Inflammatory macrophage (primary cell): ENCODE measurements at places on chromosomes 11 and 22.

DNA sequence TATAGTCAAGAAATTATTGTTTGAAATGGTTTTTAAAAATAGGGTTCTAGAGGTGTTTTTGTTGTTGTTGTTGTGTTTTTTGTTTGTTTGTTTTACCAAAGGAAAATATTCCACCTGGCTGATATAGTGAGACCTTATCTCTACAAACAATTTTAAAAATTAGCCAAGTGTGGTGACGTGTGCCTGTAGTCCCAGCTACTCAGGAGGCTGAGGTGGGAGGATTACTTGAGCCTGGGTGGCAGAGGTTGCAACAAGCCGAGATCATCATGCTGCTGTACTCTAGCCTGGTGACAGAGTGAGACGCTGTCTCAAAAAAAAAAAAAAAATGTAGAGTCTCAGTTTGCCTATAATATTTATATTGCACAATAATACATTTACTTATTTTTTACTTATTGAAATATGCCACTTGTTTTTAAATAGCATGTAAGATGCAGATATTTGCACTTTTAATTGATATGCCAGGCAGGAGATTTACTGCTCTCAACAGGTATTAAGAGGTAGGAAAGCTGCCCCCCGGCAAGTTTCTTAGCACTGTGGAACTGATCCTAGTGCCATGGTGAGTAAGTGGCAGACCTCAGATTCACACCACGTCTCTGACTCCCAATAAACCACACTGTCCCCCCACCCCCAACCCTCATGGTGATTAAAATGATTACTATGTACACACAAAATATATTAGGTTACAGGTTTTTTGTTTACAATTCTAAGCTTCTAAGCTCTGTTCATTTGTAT, 157.4 kb downstream of the TEAD1 start:
- DNase-seq, result no peak

DNA sequence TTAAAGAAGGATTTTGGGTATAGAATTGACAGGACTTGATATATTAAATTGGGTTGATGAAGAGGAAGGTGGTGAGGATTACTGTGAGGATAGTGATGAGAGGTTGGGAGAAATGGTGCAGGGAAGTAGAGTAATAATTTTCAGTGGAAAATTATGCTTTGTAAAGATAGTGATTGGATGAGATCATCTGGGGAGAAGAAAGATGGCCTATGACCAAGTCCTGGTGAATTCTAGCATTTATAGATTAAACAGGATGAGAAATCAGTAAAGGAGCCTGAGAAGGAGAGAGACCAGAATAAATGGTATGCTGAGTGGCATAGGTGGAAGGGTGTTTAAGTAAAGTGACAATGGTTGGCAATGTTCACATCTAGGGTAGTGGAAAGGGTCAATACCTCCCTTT, 15.0 kb downstream of the IPO7 start:
- no peak for DNase-seq

- DNase-seq, result no peak
Observed at GRCh38 chr11:125093502-125093901, 17.9 kb downstream of the TMEM218 start.

DNA sequence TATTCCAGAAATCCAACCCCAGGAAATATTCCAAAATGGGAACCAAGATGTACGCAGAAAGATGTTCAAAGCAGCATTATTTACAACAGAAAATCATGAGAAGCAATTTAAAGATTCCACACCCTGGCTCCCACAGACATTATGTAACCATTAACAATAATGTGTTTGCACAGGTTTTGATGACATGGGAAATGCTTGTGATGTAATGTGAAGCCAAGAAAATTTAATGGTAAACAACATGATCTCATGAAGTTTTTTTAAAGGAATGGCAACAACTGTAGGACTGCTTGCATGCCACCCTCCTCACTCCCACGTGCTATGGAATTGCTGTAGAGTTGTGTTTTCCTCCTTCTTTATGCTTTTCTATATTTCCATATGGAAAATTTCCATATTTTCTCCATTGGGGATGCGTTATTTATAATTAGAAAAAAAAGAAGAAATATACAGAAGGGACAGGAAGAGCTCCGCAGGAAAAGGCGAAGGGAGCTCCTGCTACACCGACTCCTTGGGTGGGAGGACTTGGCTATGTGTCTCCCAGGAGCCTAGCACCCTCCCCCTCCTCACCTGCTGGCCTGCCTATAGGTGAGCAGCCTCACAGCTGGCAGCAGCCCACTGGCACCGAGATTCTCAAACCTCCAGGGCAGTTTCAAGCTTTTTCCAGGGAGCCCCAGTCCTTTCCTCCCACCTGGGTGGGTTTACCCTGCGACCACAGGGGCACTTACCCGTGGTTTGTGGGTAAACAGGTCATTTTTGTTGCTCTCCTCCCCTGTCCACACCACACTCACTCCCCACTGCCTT, 20.9 kb downstream of the LRFN4 start:
- DNase-seq, result no peak

GRCh38 chr11:46235777-46236688, 41.4 kb upstream of the CREB3L1 start:
- peak; percentile 70 for DNase-seq

- no peak for DNase-seq
Observed at GRCh38 chr22:25083807-25084200, 115.9 kb upstream of the CRYBB3 start.

DNA sequence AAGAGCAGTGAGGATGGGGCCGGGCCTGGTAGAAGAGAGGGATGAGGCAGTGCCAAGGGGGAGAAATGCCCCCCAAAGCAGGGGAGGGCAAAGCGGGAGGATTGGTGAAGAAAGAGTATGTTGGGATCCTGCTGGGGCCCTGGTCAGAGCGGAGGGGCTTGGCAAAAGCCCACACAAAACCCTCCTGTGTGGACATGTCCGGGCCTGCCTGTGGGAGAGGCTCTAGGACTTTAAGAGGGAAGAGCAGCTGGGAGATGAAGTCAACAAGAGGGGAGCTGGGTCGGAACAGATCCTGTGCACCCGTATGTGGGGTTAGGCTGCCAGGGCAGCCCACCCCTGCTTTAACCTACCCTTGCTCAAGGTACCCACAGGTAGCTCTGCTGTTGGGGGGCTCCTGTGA, 25.8 kb downstream of the ART5 start:
- no peak for DNase-seq

DNA sequence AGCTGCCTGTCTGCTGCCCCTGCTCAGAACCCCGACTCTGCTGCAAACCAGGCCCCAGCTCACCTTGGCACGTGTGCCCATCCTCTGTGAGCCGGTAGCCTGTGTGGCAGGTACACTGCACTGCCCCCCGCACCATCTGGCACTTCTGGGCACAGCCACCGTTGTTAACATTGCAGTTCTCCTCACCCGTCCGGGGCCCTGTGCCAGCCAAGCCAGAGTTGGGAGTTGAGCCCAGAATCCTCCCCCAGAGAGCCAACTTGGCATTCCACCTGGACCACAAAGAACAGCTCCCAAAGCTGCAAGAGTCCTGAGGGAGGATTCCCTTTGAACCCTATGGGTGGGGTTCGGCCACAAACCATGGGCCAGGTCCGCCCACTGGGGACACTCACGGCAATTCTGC, 22.5 kb downstream of the LRP4 start:
- DNase-seq, result no peak

- DNase-seq, result no peak
Observed at GRCh38 chr11:117830674-117831351, 6.3 kb upstream of the FXYD2 start.

DNA sequence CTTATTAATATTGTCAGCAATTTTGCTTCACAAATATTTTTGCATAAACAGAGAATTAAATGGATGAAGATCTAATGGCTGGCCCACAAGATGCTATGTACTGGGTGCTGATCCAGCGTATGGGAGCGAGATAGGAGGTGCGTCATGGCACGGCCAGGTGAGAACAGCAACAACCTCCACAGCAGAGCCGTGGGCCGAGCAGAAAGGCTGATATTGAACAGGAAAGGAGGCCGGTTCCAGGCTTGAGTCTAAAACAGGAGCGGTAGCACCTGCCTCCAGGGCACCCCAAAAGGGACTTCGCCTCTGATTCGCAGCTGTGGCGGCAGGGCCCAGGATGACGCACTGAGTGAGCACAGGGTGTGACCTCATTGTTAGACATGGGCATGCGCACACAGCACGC, 1502.1 kb downstream of the TBC1D22A start:
- DNase-seq, result no peak

GRCh38 chr11:117761993-117762392, 35.0 kb downstream of the DSCAML1 start:
- DNase-seq, result no peak

DNA sequence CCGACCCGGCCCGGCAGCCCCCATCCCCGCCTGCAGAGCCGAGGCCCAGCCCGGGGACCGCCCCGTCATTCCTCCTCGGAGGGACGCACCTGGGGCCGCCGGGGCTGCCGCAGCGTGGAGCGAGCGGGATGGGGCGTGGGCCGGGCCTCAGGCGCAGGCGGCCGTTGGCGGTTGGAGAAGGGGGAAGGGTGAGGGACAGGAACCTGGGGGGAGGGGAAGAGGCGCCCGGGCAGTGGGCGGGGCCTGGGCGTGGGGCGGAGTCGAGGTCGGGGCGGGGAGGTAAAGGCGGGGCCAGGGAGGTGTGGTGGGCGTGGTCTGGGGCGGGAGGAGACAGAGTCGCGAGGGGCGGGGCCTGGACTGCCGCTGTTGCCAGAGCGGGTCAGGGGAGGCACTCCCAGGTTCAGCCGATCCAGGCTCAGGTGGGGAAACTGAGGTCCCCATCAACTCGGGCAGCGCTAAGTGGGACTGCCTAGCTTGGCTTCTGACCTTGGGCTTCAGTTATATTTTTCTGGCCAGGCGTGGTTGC, at the start of gene TESMIN:
TSS of gene TESMIN (minus strand) at position 190 of the 526 bp plus-strand sequence. CDS start 860 bp downstream, outside the sequence.
- DNase-seq, result peak; percentile 82

- no peak for DNase-seq
Observed at GRCh38 chr11:73839123-73839457, 37.6 kb downstream of the COA4 start.

DNA sequence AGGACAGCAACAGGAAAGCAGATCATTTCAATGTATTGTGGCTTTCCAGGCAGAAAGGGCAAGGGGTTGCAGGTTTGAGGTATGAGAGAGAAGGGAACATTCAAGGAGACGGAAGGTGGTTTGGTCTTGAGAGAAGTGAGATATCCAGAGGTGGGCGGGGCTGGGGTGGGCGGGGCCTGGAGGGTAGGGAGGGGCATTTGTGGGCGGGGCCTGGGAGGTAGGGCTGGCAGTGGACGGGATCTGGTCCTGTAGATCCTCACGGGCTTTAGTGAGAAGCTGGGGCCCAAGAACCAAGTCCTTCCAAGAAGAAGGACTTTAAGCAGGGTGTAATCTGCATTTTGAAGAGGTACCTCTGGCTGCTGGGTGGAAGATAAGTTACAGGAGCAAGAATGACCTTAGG, 199.2 kb downstream of the MN1 start:
- DNase-seq, result no peak

- DNase-seq, result no peak
Observed at GRCh38 chr11:57775491-57775890, 13.9 kb downstream of the CTNND1 start.

- no peak for DNase-seq
Observed at GRCh38 chr11:100905684-100906083, 218.6 kb downstream of the ARHGAP42 start.

DNA sequence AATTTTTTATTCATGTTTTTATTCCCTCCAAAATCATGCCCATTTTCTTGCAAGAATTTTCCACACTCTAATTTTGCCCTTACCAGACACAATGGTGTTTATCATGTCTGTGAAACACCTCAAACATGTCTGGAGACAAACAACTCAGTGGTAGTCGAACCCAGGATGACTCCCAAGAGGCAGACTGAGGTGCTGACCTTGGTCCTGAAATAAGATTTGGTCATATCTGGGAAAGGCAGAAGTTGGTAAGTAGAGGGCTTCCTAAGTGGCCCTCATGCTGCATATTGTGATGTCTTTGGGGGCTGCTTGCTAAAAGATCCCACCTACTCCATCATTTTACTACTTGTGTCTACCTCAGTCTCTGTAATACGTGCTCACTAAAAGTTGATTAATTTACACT, 369.4 kb upstream of the ISX start:
- no peak for DNase-seq

GRCh38 chr11:36574486-36574885, 6.7 kb downstream of the RAG1 start:
- DNase-seq, result no peak

GRCh38 chr11:130516554-130517505, 68.4 kb downstream of the ADAMTS15 start:
- no peak for DNase-seq

DNA sequence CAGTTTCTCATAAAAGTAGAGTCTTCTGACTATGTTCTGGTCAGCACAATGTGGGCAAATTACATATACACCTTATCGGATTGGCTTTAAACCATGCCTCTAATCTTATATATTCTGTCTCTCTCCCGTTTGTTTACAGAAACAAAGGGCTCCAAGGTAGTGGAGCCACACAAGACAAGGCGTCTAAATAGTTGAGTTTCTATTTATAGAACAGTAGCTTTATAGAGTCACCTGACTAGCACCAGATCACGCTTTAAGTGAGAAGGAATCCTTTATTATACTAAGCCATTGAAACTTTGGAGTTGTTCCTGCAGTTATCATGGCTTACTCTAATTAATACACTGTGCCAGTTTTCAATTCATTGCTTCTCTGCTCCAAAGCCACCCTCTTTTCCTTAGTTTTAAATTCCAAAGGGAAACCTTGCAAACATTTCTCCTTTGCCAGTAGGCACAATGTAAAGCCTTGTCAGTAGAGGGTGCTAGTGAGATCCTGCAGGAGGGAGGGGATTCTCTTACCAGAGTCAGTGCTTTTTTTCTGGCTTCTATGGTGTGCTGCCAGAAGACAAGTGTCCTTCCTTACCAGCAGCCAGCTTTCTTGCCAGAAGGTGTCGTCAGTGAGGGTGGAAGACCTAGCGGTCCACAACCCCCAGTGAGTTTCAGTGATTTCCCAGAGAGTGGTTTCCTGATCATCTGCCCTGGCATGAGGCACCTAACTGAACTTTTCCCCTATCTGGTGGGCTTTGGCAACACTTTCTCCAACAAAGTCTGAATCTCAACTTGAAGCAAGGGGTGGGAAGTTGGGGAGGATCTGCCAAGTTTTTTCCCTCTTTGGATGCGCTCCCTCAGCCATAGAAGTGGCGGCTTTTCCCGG, 71.7 kb downstream of the RAB38 start:
- DNase-seq, result peak; percentile 32

DNA sequence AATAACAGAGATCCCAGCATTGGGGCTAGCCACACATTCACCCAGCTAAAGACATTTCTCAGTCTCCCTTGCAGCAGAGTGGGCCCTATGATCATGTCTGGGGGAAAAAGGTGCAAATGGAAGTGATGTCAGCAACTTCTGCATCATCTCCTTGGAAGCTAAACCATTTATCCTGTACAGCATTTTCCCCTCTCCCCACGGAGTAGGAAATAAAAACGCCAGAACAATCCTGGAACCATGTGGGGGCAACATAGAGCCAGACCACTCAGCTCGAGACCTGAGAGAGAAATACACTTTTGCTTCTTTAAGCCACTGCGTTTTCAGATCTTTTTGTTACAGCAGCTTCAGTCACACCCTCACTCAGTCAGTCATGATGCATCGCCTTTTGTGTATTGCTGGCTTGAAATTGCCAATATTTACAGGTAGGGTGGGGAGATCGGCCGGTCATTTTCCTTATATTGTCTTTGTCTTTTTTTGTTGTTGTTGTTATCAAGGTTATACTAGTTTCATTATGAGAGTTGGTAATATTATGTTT, 9.1 kb upstream of the RAC2 start:
- DNase-seq, result no peak
